Stimulated activated CD4-positive, alpha-beta T cell treated with anti-CD3 and anti-CD28 coated beads, TNF-alpha, amount 100 ng/mL, for 4 hours (primary cell): ENCODE measurements at places on chromosomes 12 and 14.

DNA sequence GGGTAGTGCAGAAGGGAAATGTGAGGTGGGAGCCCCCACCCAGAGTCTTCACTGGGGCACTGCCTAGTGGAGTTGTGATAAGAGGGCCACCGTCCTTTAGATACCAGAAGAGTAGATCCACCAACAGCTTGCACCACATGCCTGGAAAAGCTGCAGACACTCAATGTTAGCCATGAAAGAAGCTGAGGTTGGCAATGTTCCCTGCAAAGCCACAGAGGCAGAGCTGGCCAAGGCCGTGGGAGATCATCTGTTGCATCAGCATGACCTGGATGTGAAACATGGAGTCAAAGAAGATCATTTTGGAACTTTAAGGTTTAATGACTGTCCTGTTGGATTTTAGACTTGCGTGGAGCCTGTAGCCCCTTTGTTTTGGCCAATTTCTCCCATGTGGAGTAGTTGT lies 468.4 kb upstream of the FOXG1 start:
- no peak for DNase-seq

DNA sequence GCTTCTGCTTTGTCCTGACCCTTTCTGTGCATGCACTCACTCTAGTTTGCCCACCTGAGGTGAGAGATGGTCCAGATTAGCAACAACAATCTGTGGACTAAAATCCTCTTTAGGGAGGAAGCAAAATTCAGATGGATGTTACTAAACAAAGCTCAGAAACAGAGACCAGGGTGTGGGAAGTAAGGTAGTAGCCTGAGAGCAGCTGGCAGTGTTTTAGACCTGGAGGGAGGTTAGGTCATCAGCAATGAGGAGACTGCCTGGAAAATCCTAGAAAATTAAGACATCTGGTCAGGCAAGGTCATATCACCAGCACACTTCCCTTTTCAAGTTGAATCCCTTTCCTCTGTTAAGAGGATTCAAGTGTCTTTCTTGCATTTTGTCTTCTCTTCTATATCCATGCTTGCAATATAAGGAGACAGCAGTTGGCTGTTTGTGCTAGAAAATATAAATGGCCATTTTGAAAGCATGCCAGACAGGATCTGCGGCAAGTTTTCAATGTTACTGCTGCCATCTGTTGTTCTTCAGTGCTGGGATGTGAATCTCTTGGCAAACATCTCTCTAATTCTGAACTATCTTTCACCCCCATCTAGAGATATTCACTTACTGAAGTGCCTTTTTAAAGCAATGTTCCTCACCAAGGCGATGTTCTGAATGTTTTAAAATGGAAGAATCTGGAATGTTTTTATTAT lies 266.4 kb downstream of the NAV3 start:
- no peak for DNase-seq

- no peak for DNase-seq
These were observed 56.9 kb downstream of the PHETA1 start for GRCh38 chr12:111312016-111312415.

GRCh38 chr12:48514728-48515127 lies 10.7 kb upstream of the OR8S1 start:
- no peak for DNase-seq

- DNase-seq, result peak; percentile 28
These were observed 264.3 kb upstream of the FOXN3 start for GRCh38 chr14:89681086-89682018.

DNA sequence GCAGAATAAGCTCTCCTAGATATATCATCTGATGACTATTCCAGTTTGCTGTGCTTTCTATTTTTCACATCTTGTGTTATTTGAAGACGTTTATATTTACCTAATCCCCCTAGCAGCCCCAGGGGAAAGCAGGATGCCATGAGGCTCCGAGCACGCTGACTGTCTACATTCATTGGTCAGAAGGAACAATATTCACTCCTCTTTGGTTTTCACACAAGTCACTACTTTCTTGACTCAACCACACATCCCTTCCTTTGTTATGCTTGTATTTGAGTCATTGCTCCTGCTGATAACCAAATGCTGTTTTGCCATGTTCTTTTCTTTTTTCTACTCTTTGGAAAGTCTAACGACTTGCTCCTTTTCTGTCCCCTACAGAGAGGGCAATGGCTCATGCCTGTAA lies 86.5 kb upstream of the SLC38A2 start:
- DNase-seq, result no peak

DNA sequence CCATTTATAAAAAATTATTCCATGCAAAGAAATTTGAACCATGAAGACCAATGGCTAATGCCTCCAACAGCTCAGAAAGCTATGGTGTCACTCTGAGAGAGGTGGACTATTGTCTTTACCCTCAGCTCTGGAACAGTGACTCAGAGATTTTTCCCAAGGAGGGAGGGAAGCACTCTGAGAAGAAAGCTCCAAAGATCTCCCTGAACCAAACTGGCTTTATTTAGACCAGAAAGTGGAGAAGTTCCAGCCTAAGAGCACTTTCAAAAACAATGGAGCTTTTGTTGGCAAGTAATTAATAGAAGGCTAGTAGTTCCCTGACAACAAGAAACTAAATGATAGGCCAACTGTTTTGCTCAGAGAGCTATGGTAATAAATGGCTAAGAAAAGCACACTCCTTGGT lies 599.9 kb upstream of the MDGA2 start:
- DNase-seq, result no peak

DNA sequence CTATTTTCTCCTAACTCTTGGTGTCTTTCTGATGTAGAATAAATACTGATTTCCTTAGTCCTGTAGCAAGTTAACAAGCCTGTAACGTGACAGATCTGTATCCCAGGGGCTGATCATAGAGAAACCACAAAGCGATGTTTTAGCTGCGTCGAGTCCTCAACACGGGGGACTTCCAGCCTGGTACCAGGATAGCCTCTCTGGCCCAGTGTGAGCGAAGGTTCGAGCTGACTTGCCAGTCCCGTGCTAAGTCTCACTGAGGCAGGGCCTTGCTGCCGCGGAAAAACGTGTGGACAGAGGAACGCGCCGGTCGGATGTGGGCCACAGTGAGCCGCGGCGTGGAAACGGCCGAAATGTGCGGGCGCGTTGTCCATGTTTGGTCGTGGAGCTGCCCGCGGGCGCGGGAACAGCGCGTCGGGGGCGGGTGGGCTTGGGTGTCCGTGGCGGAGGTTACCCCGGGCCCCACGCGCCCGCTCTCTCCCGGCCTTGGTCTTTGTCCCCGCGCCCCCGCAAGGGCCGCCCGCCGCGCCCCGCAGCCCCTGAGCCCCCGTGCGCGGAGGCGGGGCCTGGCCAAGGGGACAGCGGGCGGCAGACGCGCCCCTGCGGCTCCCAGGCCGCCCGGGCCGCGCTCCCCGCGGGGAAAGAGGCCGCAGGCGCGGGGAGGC lies 531 bp upstream of the EML1 start:
- no peak for DNase-seq

- DNase-seq, result no peak
These were observed 4.1 kb downstream of the BMP4 start for GRCh38 chr14:53952533-53952932.

DNA sequence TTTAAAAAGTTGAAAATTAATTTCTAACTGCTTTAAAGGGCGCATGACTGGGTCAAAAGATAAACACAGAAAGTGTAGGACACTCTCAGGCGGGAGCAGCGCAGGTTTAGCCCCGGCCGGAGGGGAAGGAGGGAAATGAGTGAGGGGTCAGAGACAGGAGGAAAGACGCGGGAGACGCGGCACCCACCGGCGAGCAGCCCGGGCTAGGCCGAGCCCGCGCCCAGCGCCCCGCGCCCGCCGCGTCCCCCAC lies 591 bp downstream of the GXYLT1 start:
- peak; percentile 7 for DNase-seq

DNA sequence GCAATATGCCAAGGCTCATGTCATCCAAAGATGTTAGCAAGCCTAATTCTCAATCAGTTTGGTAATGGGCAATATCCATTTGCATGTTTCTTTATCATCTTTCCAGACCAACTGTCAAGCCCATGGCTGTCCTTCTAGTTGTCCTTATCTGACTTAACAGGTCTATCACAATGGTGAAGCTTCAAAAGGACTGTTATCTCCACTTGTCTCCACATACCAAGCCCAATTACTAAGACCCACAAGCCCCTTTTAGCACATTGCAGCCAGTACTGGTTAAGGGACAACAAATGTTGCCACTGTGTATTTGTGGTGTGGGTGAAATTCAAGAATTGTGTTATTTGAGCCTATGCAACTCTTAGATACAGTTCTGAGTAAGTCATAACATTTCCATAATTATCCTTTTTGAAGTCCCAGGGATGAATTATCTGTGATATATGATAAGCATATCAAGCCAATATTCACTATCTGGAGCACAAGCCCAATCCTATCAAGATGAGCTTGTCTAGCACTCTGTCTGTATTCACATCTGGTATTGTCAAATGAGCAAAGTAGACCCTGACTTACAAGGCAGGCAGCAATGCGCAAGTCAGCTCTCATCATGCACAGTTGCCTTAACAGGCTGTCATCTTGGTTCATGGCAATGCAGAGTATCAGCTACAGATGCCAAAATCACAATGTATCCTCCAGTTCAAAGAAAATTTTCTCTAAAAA lies 19.3 kb upstream of the ST8SIA1 start:
- DNase-seq, result no peak

GRCh38 chr14:94472842-94473241 lies 3.2 kb downstream of the SERPINA9 start:
- no peak for DNase-seq

- no peak for DNase-seq
These were observed 5.5 kb downstream of the NOPCHAP1 start for GRCh38 chr12:104991565-104992128.

- DNase-seq, result no peak
These were observed 57.2 kb downstream of the ATF7 start for GRCh38 chr12:53568809-53569557.

DNA sequence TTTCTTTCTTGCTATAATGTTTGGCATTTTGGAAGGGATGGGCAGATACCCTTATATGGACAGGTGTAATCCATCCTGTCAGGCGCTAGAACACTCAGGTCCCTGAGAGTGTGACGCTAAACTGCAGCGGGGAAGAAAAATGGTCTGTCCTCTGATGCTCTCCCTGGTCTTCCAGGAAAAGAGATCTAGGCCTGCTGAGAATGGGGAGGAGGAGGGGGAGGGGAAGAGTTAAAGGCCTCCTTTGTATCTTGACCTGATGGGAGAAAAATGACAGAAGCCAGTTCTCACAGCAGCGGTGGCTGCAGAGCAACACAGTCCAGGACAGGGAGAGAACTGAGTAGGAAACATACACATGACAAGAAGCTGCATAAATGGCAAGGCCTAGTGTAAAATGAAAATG lies 61.1 kb downstream of the RPS6KA5 start:
- DNase-seq, result no peak

GRCh38 chr12:71599210-71599609 lies 64.4 kb downstream of the ZFC3H1 start:
- no peak for DNase-seq

GRCh38 chr12:33222357-33222756 lies 217.3 kb downstream of the SYT10 start:
- no peak for DNase-seq

- DNase-seq, result no peak
These were observed 84.9 kb downstream of the CACNA1C start for GRCh38 chr12:2137711-2138110.

DNA sequence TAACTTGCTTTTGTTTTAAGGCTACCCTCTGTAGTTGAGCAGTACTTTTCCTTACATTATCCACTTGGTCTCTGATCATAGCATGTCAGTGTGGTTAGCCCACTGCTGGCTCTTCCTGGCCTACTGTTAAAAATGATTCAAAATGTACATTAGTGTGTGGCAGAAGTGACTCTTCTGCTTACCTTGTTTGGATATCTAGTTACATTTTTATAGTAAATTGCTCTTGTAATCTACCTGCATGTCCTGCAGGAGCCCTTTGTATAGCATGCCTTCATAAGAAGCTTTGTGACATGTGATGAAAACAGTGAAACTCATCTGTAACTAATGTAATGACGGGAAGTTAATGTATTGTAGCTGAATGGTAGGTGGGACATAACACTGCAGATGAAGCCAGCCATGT lies 8.1 kb downstream of the SPATS2 start:
- DNase-seq, result no peak

GRCh38 chr14:65132855-65133254 lies 30.5 kb upstream of the MAX start:
- DNase-seq, result no peak

DNA sequence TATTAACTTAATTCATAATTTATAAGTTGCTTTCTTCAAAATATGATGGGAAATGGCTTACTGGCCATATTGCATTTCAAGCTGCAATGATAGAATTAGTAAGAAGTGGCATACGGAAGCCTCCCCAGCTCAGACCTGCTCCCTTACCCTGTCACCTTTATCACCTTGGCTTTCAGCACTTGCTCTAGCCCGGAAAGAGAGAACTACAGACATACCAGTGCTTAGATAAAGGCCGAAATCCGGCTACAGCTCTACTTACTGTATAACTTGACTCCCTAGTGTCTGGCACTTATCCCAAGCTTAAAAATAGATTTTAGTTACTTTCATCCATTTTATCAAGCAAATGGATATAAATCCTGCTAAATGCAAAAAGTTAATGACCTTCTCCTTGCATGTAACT lies 42.5 kb downstream of the PKP2 start:
- no peak for DNase-seq

- DNase-seq, result no peak
These were observed 4.1 kb upstream of the CLEC4D start for GRCh38 chr12:8508910-8509841.

DNA sequence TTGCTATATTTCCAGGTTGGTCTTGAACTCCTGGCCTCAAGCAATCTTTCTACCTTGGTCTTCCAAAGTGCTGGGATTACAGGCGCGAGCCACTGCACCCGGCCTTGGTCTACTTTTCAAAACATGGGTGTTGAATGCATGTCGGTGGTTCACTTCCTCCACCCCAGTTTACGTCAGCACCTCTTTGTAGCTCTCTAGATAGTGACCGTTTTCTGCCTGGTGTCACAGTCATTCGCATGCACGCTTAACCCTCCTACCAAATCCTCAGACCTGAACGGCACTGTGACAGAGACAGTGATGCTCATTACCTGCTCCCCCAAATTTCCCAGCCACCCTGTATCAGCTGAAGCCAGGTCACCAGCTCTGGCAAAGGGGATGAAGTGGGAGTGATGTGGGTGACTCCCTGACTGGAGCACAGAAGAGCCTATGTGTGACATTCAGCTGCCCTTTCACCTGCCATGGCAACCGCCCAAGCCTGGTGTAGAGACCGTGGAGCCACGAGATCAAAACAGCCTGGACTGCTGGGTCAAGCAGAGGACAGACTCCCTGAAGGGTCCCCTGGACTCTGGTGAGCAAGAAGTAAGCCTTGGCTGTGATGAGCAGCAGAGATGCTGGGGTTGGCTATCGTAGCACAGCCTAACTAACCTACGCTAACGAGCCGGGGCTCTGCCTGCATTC lies 66.2 kb upstream of the GPR68 start:
- DNase-seq, result no peak

DNA sequence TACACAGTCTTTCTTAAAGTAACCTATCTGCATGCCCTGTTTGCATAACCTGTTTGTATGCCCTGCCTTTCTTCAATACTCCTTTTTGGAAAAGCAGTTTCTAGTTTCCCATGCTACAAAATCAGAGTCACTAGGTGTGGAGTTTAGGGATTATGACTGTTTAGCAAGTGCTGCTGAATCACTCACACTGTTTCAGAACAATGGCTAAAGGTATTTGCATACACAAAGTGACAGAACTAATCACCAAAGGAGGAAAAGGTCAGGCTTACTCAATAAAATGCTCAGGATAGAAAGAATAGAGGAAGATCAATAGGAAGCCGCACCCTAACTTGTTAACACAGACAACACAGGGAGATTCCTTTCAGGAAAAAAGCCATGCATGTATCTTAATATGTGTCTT lies 19.4 kb downstream of the EGLN3 start:
- no peak for DNase-seq
